Ureter (tissue), 1 donor: ENCODE measurements at places on chromosomes 12 and 14.

- no peak for DNase-seq
Measured at GRCh38 chr14:100790502-100791347, 35.2 kb upstream of the MEG3 start.

- no peak for DNase-seq
Measured at GRCh38 chr12:131862600-131862993, 31.8 kb upstream of the ULK1 start.

DNA sequence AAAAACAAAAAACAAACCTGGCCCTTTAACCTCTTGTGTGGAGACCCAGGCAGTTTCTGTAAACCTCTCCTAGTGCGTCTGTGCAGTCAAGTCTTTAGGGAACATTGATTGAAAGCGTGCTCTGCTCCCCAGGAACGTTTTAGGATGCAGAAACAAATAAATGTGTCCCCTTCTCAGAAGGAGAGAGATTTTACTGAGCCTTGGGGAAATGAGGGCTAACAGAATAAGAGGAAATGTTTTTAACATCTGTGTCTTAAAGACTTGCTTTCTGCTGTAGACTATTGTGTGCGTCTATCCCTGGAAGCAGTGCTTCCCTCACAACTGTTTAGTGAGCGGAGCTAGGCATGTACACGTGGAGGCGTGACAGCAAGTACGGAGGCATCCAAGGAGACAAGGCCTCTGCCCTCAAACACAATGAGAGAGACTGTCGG lies 54.3 kb downstream of the TECPR2 start:
- DNase-seq: no peak

- no peak for DNase-seq
Measured at GRCh38 chr12:3336606-3337311, 154.2 kb upstream of the PRMT8 start.

- peak; percentile 68 for DNase-seq
Measured at GRCh38 chr12:89179983-89180382, 172.3 kb downstream of the DUSP6 start.

DNA sequence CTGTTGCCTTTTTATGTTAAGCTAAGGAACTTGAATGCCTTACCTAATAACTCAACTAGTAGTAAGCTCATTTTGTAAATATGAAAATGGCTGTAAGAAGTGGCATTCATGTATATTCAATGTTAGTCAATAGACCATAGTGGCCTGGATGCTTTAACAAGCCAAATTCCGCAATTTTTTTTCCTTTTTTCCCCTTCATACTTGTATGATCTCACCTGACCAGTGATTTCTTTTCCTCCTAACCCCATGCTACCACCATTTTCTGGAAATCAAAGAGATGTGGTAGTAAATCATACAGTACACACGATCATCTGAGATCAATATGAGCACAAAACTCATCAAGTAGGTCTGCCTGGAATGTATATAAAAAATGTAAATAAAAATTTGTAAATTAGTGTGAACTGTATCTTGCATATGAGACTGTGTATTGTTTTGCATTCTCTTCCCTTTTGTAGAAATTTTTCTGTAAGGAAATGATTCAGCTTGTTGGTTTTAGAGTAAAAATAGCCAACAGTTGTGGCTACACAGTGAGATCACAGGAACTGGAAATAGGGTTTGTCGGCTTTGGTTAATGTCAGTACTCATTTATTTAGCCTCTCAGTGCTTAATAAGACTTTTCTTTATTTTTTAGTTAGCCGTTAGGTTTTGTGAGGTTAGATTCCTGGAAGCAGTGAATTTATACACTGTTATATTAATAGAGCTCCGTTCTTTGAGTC lies 62.5 kb downstream of the ETNK1 start:
- no peak for DNase-seq

- DNase-seq: no peak
Measured at GRCh38 chr12:52323416-52324152, 2.4 kb upstream of the KRT83 start.

DNA sequence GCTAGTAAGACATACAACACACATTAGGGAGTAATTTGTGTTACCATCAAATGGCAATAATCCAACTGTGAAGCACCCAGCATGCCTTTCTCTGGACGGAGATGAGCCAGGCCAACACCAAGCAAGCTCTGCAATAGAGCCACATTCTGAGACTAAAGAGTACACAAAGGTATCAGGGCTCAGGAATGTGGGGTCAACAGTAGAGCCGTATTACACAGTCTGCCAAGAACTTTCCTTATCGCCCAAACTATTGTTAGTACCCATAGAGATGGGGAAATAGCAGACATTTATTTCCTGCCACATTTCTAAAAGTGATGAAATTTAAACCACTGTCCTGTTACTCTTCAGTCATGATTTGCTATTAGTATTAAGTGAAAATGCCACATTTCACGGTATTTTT lies 113.7 kb downstream of the BMP4 start:
- no peak for DNase-seq

DNA sequence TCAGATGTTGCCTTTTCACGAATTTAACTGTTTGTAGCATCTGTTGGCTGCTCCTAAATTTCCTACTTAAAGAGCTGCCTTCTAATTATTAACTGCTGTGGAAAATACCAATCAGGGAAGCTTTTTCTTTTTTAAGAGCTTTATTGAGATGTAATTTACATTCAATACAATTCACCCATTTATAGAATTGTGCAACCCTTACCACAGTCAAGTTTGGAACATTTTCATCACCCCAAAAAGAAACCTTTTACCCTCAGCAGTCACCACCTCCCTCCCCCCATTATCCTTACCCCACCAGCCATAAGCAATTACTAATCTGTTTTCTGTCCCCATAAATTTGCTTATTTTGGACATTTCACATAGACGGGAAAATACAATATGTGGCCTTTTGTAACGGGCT lies 1.4 kb downstream of the PCNX4 start:
- no peak for DNase-seq

DNA sequence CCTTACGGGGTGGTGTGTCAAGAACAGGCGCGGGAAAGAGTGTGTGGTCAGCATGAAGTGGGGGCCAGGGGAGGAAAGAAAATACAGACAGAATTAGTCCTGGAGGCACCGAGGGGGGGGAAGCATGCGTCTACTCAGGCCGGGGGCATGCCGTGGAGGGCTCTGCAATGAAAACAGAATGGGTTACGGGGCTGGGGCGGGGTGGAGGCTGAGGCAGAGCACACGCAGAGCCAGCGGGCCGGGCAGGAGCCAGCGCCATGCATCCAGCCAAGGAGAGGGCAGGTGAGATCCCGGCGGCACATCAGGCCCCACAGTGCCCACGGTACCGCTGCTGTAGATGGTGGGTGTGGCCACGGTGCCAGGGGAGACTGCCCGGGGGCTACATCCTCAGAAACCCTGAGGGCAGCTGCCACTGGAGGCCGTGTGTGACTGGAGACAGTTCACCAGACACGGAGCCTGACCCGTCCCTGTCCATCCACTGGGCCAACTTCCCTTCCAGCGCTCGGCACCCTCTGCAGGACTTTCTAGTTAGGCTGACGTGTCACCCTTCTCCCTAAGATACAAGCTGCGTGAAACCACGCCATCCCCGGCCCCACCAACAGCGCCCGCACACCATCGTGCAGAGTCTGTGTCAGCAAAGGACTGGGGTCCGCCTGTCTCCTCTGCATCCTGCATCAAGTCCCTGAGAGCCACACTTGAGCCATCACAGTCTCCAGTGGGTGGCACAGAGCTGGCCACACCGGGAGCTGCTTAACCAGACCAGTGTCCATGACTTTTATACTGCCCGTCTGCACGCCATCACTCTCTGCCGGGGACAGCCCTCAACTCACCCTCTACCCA lies 87.4 kb downstream of the PIWIL1 start:
- DNase-seq: peak; percentile 29

DNA sequence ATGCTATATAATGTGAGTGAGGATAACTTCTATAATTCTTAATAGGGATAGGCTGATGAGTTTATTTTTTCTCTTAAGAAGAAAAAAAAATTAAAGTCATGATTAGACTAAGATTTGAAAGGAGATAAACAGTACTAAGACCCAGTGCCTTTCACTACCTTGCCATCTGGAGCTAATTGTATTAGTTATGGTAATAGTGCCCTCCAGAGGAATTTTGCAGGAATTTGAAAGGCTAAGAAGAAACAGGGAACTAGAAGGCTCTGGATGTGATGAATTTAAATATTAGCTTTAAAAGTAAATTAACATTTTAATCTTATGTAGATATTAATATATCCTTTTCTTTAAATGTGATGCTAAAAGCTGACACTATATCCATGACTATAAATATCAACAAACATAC lies 36.6 kb upstream of the PIK3C2G start:
- no peak for DNase-seq

- no peak for DNase-seq
Measured at GRCh38 chr14:98633380-98633779, 638.6 kb downstream of the BCL11B start.

GRCh38 chr12:89552376-89552775 lies 26.5 kb upstream of the POC1B start:
- no peak for DNase-seq

GRCh38 chr14:68896132-68896531 lies 83.0 kb downstream of the ACTN1 start:
- no peak for DNase-seq

- DNase-seq: no peak
Measured at GRCh38 chr12:19869413-19869812, 430.1 kb downstream of the AEBP2 start.

DNA sequence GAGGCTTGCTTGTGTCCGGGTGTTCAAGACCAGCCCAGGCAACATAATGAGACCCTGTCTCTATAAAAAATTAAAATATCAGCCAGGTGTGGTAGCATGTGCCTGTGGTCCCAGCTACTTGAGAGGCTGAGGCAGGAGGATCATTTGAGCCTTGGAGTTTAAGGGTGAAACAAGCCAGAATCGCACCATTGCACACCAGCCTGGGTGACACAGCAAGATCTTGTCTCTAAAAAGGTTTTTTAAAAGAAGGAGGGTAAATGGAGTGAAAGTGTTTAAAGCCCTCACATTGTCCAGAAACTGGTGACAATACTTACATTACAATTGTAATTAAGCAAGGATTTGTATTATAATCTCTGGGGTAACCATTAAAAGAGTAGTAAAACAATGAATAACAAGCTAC lies 64.2 kb downstream of the SINHCAF start:
- no peak for DNase-seq

DNA sequence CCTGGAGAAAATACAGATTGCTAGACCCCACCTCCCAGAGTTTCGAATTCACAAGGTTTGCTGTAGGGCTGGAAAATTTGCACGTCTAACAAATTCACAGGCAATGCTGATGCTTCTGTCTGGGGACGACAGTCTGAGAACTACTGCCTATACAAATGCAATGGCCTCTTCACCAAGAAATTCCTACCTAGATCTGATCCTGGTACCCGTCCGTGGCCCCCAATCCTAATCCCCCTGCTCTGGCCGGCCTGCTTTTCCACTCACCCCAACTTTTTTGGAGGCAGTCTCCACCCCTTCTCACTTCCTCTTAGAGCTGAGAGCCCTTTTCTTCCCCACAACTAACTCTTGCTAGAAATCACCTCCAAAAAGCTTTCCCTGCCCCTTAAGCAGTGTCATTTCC lies 3.1 kb upstream of the SSH1 start:
- DNase-seq: no peak

DNA sequence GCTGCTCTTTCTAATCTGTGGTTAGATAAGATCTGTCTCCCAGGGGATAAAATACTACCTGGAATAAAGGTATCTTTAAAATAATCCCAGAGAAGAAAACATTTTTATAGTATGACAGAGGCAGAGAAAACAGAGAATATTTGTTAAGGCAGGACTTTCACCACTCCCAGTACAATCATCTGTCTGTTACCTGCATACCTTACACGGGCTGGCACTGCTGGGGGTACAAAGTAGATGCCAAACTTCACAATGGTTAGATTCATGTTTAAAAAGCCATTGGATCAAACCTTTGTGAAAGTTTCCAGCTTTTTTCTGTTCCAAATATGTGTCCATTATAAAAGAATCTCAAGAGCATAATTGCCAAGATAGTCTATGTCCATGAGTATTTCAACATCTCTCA lies 273.6 kb upstream of the BTG1 start:
- DNase-seq: no peak

GRCh38 chr12:576615-577110 lies 86.6 kb downstream of the NINJ2 start:
- no peak for DNase-seq

DNA sequence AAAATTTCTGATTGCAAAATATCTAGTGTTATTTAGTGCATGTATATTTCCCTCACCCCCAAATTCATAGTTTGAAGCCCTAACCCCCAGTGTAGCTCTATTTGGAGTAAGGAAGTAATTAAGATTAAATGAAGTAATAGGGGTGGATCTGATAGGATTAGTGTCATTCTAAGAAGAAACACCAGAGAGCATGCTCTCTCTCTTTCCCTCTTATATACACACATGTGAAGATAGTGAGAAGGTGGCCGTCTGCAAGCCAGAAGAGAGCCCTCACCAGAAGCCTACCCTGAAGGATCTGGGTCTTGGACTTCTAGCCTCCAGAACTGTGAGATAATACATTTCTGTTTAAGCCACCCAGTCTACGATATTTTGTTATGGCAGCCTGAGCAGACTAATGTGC lies 120.3 kb downstream of the TMEM30B start:
- DNase-seq: no peak

GRCh38 chr14:61179061-61179690 lies 102.0 kb downstream of the TMEM30B start:
- DNase-seq: no peak

DNA sequence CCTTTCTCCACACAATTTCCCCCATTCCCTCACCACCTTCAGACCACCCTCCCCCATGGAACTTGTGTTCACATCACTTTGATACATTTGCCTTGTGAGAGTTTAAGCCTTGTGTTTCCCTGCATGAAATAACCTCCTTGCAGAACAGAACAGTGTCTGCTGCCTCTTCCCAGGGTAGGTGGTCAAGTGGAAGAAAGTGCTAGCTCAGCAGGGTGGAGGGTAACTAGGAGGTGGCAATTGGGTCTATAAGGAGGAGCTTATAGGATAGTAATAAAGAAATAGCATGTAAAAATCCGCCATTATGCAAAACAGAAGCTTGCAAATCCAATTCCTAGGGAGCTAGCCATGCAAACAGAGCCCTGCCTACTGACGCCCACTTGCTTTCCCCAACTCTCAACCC lies 13.9 kb upstream of the KRT8 start:
- no peak for DNase-seq

- DNase-seq: no peak
Measured at GRCh38 chr14:26730929-26731618, 133.2 kb upstream of the NOVA1 start.
